HEK293T (cell line): ENCODE measurements at places on chromosomes 4 and X.
A peak's percentile ranks its signal among the peaks of the same experiment; 100 is the strongest.

- DNase-seq = peak; percentile 33
These were observed 843.4 kb downstream of the FSTL5 start for GRCh38 chr4:161320377-161320776.

DNA sequence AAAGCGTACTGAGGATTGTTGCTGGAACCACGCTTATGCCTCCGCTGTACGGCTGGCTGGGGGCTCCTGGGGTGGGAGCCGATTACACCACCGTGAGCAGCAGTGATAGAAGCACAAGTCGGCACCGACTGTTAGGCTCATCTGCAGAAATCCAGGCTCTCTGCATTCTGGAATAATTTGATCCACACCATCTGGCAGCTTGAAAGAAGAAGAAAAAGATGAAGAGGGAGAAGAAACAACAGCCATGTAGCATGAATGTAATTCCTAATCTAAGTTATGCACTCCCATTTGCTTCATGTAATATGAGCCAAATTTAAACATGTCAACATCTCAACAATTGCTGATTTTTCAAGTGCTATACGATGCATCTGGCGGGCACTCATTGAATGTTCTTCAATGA lies 84.6 kb upstream of the DHX15 start:
- no peak for DNase-seq

DNA sequence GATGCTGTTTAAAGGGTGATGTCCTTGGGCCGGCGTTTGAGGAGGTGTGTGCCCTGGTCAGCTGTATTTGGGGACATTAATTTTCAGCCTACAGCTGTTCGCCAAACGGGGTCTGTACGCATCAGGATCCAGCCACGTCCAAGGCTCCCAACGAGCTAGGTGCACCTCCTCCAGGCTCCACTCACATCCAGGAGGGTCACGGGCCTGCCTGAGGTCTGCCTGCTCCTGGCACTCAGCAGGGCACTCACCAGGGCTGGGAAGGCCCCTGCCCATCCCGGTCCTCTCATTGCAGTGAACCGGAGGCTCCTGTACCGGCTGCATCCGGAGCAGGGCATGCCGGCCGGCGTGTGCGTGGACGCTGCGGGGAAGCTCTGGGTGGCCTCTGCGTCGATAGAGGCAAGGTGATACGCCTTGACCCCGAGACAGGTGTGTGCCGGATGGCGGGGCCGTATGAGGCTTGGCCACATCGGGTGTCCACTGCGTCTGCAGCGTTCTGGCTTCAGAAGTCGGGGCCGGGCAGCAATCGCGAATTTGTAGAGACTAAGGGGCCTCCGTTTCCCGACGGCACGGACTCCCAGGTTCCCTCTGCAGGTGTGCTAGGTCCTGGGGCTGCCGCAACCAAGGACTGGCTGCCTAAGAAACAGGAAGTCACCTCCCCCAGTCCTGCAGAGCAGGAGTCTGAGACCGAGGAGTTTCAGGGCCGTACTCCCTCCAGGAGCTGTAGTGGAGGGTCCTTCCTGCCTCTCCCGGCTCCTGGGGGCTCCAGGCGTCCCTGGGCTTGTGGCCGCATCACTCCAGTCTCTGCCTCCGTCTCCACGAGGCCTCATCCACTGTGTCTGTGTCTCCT lies 27.5 kb upstream of the PLCXD1 start:
- DNase-seq = no peak

DNA sequence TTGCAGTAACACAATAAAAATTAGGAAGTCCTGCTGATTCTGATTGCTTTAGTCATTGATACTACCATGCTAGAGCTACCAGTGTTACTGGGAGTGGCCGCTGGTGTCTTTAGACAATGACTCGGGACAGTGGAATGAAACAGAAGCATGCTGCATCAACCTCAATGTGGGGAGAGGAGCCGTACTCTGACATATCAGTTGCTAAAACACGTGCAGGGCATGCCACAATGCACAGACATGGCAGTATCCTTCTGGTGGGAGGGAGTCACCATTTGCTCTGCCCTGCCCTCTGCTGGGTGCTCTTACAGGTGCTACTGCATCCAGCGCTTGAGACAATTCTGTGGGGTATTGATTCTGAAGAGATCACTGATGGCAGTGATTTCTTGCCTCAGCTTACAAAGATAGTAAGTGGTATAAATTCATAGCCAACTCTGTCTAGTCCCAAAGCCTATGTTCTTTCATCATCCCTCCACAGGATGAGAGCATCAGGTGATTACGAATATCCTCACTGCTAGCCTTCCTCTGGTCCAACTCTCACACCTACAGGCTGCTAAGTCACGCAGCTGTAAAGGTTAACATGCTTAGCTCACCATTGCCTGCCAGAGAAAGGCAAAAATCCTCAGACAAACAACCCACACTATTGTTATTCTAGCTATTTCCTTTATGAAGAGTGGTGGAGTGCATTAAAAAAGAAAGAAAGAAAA lies 43.7 kb downstream of the NSG1 start:
- peak; percentile 81 for DNase-seq

GRCh38 chr4:165502916-165503907 lies 124.4 kb downstream of the CPE start:
- DNase-seq = no peak

- DNase-seq = no peak
These were observed 120.3 kb upstream of the AFF2 start for GRCh38 chrX:148380107-148380506.
